ENCODE measurements at places on chromosomes 12 and 14.
A peak's percentile ranks its signal among the peaks of the same experiment; 100 is the strongest.

DNA sequence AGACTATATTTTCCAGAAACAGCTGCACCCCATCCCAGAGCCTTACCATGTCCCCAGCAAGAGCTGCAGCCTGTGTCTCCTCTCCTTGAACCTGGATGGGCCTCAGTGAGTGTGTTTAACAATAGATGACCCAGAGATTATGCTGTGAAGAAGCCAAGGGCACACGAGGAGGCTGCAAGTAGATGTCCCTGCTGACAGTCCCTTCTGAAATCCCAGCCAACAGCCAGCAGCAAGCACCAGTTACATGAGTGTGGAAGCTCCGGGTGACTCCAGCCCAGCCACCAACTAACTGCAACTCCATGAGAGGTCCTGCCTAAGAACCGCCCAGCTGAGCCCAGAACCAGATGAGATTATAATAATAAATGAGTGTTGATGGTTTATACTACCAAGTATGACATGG, 191.7 kb downstream of the BCL11B start:
- no peak for DNase-seq

DNA sequence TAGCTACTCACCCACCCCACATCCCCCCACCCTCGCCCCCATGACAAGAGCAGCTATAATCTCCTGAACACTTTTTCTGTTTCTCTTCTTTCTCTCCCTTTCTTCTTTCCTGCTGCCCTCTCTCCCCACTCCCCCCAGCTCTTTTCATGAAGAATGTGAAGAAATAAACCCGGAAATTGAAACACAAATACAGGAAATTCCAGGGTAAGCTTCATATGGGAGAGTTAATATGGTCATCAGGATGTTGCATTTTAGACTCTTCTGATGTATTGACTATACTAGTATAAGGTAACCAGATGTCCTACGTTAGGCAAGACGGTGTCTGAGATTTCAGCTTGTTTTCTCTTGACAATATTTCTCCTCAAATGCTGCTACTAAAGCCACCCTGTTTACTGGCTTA, 41.6 kb upstream of the LRIG3 start:
- no peak for DNase-seq

DNA sequence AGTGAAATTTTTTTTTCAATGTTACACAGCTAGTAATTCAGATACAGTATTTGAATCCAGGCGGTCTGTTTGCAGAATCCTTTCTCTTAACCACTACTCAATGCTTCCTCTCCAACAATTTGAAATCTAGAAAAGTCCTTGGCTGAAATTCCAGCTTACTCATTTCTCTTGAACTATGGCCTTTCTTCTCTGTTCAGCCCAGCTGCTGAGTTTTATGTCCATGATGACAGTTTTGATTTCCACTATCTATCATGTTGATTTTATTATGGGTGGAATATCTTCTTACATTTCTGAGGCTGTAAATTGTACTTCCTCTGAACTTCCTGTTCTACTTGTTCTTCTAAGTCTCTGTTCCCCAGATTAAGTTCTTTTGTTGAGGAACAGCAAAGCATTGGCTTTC, 315.3 kb downstream of the DIO2 start:
- DNase-seq, result no peak

GRCh38 chr12:124655048-124655697, 87.8 kb upstream of the NCOR2 start:
- DNase-seq, result no peak

DNA sequence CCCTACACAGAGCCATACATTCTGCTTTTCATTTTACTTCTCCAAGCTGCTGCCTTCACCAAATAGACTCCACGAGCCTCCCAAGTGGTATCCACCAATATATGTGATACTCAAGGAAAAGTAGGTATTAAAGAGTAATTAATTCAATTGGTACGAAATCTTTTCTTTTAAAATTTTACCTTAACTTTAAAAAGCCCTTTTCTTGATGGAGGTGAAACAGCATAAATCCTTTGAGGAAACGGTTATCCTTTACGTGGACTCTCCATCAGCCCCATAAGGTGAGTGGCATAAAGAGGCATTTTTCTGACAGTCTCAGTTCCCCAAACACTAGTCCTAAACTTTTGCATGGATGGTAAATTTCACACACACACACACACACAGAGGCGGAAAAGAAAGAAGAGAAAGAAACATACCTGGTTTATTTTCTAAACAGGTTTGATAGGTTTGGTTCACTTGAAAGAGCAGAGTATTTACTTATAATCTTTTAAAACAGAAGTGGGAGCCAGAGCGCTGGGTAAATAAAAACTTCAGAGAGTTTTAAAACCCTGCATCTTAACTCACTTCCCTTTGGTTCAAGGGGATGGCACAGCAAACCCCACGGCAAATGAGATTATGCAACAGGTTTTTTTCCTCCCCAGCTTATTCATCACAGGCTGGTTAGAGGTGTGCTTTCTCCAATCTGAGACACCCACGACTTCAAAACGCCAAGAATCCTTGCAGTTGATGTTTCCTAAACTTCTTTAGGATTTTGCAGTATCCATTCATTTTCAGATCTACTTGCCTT, 1.9 kb downstream of the DUSP16 start:
- DNase-seq, result peak; percentile 39

- no peak for DNase-seq
Measured at GRCh38 chr12:52359621-52360061, 7.6 kb downstream of the KRT85 start.

GRCh38 chr12:108861878-108862587, 4.7 kb upstream of the SSH1 start:
- no peak for DNase-seq

GRCh38 chr12:118061873-118062843, 1.2 kb upstream of the WSB2 start:
- peak; percentile 82 for DNase-seq

GRCh38 chr14:101844219-101844618, 82.7 kb downstream of the PPP2R5C start:
- DNase-seq, result no peak

GRCh38 chr14:35292770-35293561, 784 bp downstream of the PSMA6 start:
- DNase-seq, result no peak

DNA sequence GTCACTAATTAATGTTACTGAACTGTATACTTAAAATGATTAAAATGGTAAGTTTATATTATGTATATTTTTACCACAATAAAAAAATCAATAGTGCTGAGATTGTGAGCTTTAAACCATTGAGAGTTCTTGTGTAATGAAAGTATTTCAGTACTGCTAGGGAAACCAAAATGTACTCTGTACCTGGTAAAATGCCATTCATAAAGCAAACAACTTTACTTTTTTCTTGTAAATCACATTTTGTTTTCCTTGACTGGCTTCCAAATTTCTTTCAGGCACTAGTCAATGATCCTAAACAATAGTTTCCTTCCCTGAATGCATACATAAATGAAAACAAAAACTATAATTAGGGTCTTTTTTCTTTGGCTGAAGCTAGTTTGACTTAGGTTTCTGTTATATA, 29.4 kb upstream of the SNRPF start:
- no peak for DNase-seq

- DNase-seq, result peak; percentile 42
Measured at GRCh38 chr14:100305324-100306100, 732 bp downstream of the SLC25A29 start.

GRCh38 chr14:73240816-73241480, 3.6 kb downstream of the PAPLN start:
- no peak for DNase-seq

DNA sequence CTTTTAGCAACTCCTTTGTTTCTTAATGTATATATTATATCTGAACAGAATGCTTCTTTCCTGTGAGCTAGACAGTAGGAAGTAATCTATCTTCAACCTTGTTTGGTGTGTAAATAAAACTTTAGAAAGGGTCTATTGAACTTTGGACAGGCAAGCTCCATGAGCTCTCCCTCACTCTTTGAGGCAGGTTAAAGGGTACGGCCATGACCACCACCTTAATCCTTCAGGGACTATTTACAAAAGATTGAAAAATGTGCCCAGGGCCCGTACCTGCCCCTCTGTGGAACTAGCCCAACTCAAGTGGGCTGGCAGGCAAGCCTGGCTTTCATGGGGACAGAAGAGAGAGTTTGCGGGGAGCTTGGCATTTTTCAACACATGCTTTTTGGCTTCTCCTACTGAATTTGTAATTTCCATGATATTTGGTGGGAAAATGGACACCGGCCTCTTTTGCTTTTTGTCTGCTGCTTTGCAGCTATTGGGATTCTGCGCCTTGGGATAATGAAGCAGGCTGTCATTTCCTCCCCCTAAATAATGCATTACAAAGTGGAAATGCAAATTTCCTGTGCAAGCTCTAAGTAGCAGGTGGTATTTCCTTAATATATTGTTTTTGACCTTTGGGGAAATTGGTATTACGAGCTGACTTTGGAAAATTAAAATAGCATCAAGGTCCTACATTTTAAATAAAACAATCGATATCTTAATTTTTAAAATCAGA, 106.0 kb downstream of the HMGA2 start:
- DNase-seq, result no peak

DNA sequence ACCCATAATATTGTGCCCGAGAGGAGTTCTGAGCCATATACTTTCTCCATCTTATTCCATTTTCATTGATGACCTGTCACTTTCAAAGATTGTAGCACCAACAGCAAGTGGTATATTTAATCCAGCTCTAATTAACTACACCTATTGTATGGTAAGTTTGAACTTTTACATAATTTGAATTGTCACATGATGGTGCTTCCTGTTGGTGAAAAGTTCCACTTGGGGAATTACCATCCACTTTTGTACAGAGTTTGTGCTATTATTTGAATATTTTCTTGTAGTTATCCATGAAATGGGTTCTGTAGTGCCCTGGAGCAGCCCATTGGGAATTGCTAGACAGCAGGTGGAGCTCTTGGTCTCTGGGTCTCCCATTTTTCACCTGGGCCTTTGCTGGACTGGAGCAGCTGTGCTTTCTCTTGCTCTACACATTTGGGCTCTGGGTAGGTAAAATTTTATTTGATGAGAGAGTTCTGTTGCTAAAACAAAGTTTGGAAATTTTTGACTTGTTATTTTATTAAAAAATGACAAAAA, 3.0 kb downstream of the SMCO3 start:
- peak; percentile 33 for DNase-seq

DNA sequence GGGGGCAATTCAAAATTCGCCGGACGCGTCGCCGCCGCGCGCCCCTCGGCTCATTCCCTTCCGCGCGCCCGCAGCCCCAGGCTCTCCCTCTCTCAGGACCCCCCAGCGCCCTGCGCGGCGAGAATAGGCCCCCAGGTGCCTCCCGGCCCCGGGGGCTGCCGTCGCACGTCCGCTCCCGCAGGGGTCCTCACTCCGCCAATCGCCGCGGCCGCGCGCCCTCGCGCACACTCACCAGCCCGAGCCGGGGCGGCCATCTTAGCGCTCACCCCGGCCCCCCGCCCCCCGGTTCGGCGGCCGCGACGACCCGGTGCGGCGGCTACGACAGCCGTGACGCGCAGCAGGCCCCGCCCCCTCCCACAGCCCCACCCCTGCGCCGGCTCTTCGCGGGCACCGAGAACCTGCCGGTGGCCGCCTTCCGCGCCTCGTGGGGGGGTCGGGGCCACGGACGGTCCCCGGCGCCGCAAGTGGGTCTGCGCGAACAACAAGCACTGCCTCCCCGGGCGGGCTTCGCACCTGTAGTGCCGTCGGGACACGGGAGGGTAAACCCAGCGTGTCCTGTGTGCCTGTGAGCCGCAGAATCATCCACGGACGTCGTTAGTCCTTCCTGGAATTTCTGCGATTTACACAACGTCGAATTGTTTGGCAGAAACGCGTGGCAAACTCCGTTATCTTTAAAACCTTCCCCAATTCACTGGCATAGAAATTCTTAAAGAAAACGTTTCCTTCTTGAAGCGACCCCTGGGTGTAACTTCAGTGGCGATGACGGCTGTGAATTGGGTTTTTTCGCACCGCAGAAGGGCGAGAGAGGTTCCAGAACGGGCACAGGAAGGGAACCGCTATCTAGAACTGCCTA, 2.5 kb downstream of the USP44 start:
- peak; percentile 71 for DNase-seq

GRCh38 chr14:90175631-90176030, 80.7 kb upstream of the PSMC1 start:
- no peak for DNase-seq

DNA sequence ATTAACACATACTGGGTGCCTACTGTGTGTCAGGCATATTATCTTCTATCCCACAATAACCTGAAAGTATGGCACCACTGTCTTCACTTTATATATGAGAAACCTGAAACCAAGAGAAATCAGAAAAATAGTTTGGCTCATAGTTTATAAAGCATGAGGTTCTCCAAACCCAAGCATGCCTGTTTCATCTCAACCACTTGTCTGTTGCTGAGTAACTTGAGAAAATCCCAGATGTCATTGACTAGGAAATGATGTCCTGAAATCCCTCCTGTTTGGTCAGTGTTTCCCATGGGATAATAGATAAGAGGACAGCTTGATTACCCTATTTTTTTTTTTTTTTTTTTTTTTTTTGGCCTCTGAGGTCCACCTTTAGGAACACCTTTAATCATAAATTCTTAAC, 2.6 kb upstream of the IFNG-AS1 start:
- DNase-seq, result no peak

GRCh38 chr12:100382338-100382737, 25.5 kb downstream of the SLC17A8 start:
- no peak for DNase-seq

DNA sequence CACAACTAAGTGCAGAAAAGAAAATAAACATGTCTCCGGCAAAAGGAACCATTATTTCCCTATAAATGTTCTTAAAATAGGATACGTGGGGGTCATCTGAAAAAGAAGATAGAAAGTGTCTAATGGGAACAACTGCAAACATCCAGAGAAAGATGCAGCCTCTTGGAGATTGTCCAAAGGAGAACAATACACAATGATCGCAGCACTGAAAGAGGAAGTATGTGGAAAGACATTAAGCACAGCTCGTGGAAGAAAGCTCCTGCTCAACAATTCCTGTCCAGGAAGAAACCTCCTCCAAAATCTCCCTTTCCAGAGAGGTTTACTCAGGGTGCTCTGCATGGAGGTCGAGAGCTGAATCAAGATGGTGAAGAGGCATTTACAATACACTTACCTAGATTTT, 2.5 kb upstream of the LALBA start:
- no peak for DNase-seq

DNA sequence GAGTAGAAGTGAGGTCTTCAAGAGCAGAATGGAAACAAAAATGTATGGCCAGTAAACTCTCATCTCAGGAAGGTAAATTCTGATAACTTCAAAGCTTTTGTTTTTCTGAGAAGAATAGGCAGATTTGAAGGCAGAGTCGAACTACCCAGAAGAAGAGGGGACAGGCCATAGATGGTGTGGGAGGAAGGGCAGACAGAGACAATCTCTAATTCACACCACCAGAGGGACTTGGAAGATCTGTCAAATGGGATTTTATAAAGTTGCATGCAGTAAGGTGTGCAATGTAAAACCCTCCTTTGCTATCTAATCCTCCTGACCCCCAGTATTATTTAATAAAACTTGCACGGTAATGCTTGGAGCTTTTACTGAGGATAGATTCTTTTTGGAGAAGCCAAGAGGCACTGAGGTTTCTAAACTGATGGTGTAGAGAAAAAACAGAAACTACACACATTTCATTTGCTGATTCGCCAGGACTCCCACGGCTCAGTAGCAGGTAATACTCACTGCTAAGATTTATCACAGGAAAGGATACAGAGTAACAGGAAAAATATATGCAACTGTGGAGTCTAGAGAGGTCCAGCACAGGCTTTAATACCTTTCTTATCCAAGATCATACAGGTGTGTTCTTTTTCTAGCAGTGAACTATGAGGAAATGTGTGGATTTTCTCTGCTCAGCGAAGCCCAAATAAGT, 18.3 kb downstream of the SLC38A2 start:
- DNase-seq, result no peak

Data from erythroblast (primary cell).